NCI-H1930 (cell line): ENCODE measurements at places on chromosomes 6 and 20.
A peak's percentile ranks its signal among the peaks of the same experiment; 100 is the strongest.

DNA sequence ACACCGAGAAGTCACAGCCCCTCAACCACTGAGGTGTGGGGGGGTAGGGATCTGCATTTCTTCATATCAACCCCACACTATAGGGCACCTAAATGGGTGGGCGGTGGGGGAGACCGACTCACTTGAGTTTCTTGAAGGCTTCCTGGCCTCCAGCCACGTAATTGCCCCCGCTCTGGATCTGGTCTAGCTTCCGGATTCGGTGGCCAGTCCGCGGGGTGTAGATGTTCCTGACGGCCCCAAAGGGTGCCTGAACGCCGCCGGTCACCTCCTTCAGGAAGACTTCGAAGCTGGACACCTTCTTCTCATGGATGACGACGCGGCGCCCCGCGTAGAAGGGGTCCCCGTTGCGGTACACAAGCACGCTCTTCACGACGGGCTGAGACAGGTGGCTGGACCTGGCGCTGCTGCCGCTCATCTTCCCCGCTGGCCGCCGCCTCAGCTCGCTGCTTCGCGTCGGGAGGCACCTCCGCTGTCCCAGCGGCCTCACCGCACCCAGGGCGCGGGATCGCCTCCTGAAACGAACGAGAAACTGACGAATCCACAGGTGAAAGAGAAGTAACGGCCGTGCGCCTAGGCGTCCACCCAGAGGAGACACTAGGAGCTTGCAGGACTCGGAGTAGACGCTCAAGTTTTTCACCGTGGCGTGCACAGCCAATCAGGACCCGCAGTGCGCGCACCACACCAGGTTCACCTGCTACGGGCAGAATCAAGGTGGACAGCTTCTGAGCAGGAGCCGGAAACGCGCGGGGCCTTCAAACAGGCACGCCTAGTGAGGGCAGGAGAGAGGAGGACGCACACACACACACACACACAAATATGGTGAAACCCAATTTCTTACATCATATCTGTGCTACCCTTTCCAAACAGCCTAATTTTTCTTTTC is at the start of gene DCDC2:
DCDC2 (minus strand) TSS at position 724 of the 883 bp plus-strand sequence; CDS start at position 415, 309 bp downstream.
- no peak for DNase-seq

- no peak for DNase-seq
These were observed 32.7 kb upstream of the C20orf203 start for GRCh38 chr20:32706486-32706885.

- no peak for DNase-seq
These were observed 18.5 kb downstream of the DACT2 start for GRCh38 chr6:168300975-168301647.

- DNase-seq: no peak
These were observed 25.9 kb downstream of the POM121L2 start for GRCh38 chr6:27286141-27286540.

GRCh38 chr20:25859649-25860530 is 163.2 kb upstream of the ZNF337 start:
- peak; percentile 78 for DNase-seq

DNA sequence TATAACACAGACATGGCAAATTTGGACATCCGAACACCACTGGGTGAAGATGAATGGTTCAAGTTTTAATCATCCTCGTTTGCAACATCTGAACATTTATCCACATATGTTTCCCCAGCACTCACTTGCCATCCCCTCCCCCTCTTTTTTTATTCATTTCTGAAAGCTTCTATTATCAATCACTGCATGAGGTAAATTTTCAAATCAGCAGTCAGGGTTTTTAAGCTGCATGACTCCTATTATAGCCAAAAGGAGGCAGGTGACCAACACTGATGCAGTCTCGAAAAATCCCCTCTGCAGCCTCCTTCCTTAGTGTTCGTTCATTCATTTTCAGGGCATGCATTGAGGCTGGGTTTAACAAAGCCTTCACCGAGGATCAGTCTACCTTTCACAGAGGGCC is 530.8 kb upstream of the JARID2 start:
- no peak for DNase-seq

- DNase-seq: no peak
These were observed 645.2 kb downstream of the KIF16B start for GRCh38 chr20:15927893-15928650.
